ENCODE measurements at places on chromosomes 2 and 18.

DNA sequence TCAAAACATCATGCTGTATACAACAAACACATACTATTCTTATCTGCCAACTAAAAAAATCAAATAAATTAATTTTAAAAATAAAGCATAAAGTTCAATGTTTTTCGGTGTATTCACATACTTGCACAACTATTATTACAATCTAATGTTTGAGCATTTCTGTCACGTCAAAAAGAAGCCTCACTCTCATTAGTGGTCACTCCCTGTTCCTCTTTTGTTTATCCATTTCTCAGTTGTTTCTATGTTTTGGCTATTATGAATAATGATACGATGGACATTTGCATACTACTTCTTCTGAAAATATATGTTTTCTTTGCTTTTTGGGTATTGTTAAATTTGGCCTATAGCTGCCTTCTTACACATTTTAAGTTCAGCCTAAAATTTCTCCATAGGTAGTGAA lies 773.0 kb upstream of the HS6ST1 start:
- no peak for DNase-seq

DNA sequence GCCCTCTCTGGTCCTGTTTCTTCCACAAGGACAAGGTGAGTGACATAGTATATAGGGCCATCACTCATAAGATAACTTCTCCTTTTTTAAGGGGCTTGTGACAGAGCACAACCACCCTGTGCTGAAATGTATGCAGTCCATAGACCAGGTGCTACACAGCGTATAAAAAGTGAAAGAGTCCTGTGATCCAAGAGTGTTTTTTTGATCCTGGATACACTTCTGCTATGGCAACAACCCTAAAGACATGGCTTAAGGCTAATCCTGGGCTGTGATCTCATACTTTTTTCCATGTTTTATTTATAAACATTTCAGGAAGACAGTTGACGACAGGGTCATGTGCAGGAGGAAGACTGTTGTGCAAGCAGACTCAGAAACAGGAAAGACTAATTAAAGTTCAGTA lies 400.5 kb upstream of the TCF4 start:
- DNase-seq = no peak

DNA sequence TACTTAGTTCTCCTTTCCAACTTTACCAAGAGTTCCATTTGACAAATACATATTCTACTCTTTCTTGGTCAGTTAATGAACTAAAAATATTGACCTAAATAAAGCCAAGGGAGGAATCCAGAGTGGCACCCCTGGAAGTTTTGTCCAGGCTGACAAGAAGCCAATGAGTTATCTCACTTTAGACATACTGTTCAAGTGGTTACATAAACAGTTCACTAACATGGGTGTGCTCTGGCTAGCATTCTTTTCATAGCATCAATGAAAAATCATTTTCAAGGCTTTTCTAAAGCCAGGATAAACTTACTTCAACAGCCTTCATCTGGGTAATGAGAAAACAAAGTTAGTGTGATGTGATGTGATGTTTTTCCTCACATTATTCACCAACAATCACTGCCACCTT lies 649.4 kb downstream of the TDRD15 start:
- DNase-seq = no peak

GRCh38 chr2:119433636-119434327 lies 2.1 kb downstream of the TMEM37 start:
- DNase-seq = no peak

GRCh38 chr2:48395658-48396057 lies 134.3 kb upstream of the STON1 start:
- DNase-seq = no peak

GRCh38 chr18:24809173-24809950 lies 348.9 kb downstream of the HRH4 start:
- DNase-seq = no peak

GRCh38 chr2:10236571-10237391 lies 65.9 kb upstream of the HPCAL1 start:
- DNase-seq = no peak

Measured in activated T-cell treated with anti-CD3 and anti-CD28 coated beads, Interleukin-2, amount 50 U/mL, for 72 hours (primary cell).